Esophagus squamous epithelium (tissue), 5 donors: ENCODE measurements at places on chromosomes 16 and 17.

GRCh38 chr17:65588181-65588808 is 26.8 kb upstream of the AXIN2 start:
- DNase-seq: no peak

DNA sequence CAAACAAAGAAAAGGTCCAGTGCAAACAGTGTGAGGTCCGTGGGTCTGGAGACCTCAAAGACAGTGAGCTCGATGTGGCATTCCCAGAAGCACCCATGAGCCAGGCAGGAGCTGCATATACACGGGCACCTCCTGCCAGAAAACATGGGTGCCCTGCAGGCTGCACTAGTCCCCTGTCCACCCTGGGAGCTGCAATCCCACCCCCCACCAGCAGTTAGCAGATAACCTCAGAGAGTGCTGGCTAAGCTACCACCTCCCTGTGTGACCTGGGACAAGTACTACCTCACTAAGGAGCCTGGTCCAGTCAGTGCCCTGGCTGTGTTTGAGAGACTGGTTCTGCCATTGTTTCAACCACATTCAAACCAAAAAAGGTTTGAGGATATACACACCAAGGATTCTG is 135.7 kb downstream of the ZNF423 start:
- DNase-seq: no peak

DNA sequence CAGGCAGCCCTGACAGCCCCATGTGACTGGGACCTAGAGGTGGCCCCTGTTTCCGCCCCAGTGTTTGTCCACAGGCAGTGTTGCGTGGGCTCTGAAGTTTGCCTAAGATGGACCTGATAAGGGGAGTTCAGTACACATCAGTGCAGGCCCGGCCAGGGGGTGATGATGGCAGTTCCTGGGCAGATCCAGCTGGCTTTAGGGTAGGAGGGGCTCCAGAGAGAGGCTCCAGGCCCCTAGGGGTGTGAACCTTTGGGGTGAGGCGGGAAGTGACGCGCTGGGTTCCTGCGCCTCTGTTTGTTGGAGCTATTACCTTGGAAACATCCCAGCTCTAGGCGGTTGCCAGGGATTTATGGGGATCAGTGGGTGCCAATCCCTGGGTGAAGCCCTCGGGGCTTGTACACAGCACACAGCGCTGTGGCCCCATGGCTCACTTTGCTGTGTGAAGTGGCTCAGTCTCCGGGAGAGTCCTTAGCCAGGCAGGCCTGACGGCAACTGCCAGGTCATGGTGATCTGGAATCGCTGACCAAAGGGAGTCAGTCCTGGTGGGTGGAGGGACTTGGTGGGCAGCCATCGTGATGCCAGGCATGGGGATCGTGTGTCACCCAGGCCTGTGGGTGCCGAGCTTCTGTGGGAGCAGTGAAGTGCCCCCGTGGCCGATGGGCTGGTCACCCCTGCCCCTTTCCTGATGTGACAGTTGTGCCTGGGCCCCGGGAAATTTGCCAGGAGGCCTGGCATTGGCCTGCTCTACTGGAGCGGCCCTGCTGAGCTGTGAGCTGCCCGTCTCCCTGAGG is 146.1 kb downstream of the SEC14L1 start:
- DNase-seq: no peak

GRCh38 chr17:74597069-74597790 is 5.1 kb upstream of the CD300LD start:
- DNase-seq: no peak

DNA sequence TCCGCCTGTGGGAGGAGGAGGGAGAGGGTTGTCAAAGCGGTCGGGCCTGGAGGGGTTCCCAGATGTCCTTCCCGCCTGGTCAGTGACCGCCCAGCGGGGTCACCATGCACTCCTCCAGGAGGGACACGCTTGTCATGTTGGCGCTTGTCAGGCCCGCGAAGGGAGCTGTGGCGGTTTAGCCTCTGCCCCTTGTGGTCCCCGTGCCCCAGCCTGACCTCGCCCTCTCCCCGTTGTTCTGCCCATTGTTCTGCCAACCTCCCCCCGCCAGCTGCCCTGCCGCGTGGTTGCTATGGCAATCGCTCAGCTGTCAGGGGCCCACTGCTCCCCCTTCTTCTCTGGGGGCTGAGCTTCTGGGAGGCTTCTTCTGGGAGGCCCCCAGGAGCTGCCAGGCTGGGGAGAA is 146.4 kb upstream of the CIBAR2 start:
- no peak for DNase-seq

- DNase-seq: no peak
Observed at GRCh38 chr17:43132117-43132516, 7.0 kb upstream of the BRCA1 start.

DNA sequence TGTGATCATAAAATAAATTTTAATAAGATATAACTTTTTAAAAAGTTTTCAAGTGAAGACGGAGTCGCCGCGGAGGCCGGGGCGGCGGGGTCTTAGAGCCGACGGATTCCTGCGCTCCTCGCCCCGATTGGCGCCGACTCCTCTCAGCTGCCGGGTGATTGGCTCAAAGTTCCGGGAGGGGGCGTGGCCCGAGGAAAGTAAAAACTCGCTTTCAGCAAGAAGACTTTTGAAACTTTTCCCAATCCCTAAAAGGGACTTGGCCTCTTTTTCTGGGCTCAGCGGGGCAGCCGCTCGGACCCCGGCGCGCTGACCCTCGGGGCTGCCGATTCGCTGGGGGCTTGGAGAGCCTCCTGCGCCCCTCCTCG is at the start of gene FOXC2:
Gene FOXC2 (plus strand): TSS at position 229 of the 365 bp plus-strand sequence. CDS start 507 bp downstream, outside the sequence.
- DNase-seq: no peak

GRCh38 chr17:76631821-76632565 is 11.6 kb downstream of the ST6GALNAC1 start:
- DNase-seq: no peak

GRCh38 chr16:54412037-54412436 is 125.5 kb upstream of the IRX3 start:
- no peak for DNase-seq

DNA sequence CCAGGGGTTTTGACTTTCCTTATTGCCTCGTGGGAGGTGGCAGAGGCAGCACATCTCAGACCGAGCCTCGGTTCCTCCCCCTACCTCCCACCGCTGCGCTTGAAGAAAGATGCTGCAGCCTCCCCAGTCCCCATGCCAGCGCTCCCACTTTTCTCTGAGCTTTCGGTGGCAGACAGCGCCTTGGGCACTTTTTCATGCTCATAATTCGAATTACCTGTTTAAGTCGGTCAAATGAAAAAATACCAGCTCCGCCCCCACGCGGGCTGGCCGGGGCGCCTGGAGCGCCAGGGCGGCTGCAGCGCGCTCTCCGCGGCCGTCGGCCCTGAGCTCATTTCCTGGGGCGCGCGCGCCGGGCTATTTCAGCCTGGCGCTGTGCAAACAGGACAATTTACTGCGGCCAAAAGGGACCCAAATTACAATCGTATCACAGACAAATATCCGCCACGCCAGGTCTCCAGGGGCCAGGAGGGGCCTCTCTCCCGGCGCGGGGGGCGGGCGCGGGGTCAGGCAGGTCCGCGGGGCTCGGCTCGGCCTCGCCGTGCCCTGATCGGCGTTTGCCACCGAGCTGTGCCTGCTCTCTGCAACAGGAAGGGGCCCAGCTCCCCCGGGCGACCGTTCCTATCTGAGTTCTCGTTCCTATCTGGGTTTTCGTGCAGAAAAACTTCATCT is 45.0 kb downstream of the SOST start:
- no peak for DNase-seq

- no peak for DNase-seq
Observed at GRCh38 chr17:1038459-1039122, 41.7 kb downstream of the TIMM22 start.

- no peak for DNase-seq
Observed at GRCh38 chr16:55002419-55002818, 71.8 kb downstream of the IRX5 start.

- DNase-seq: no peak
Observed at GRCh38 chr16:70432723-70433457, 6.0 kb downstream of the ST3GAL2 start.
